Stimulated activated CD8-positive, alpha-beta memory T cell treated with anti-CD3 and anti-CD28 coated beads, Interleukin-2, amount 100 ng/mL, for 1 hour (primary cell): ENCODE measurements at places on chromosomes 2 and 18.

DNA sequence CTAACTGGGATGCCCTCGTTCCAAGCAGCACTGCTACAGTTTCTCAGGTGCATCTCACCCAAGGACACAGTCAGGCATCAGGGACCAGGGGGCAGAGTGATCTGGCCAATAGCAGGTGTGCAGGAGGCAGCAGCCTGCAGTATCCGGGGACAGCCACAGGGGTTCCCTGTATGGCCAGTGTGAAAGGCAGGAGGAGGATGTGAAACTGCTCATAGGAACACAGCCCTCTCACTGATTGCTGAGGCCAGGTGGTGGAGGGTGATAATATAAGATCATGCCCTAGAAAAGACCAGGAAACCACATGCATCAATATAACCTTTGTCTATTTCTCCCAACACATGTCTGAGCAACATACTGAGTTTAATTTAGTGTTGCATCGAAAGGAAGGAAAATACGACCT is 112.7 kb upstream of the TACR1 start:
- no peak for DNase-seq

DNA sequence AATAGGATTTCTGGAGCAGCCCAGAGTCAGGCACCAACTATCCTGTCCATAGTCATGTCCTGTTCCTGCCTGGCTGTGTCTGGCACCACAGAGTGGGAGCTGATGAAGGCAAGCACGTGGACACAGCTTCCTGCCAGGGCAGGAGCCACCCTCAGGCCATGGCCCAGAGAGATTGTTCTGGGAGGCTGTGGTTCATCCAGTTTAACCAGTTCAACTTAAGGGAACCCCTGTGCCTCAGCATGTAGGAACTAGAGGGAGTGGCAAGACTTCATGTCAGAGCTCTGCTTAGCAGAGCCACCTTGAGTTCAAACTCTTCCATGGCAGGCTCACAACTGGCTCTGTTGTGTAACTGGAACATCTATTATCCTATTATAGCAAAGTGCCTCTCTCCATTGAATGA is 73.2 kb upstream of the NCKAP5 start:
- DNase-seq, result no peak

GRCh38 chr2:207258263-207258991 is 92.7 kb upstream of the KLF7 start:
- DNase-seq, result no peak

DNA sequence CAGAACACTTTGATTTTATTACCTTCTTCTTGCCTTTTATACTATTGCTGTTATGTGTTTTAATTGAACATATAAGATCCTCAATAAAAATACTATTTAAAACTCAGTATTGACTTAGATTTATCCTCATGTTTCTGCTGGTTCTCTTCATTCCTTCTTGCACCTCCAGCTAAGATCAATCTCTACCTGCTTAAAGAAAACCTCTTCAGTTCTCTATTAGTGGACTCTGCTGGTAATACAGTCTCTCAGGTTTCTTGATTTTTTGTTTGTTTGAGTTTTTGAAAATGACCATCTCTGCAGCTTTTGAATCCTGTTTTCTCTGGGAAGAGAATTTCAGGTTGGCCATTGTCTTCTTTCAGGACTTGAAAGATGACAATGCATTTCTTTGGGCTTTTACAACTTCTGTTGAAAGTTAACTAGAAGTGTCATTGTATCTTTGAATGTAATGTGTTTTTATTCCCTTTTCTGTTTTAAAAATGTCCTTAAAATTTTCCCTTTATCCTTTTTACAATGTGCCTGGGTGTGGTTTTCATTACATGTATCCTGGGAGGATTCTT is 29.8 kb upstream of the TMEM131 start:
- DNase-seq, result no peak

DNA sequence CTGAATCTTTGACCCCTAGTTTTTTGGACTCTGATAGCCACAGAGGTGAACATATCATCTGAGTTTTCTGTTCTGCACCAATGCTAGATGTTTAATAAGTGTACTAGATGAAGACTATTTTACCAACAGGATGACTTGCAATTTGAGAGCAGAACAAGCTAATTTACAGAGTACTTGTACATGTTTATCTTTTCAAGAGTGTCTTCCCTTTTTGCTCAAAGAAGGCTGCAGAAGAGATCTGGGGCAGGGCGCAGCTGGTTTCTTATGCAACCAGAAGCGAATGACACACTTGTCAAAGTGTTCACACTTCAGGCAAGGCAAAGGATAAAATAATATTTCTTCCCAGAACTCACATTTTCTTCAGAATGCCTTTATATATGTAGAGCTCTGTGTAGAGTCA is 86.0 kb downstream of the VWA3B start:
- DNase-seq, result no peak

- no peak for DNase-seq
Observed at GRCh38 chr2:210606001-210606400, 49.6 kb downstream of the CPS1 start.

GRCh38 chr2:49113046-49113445 is 41.3 kb downstream of the FSHR start:
- DNase-seq, result no peak

DNA sequence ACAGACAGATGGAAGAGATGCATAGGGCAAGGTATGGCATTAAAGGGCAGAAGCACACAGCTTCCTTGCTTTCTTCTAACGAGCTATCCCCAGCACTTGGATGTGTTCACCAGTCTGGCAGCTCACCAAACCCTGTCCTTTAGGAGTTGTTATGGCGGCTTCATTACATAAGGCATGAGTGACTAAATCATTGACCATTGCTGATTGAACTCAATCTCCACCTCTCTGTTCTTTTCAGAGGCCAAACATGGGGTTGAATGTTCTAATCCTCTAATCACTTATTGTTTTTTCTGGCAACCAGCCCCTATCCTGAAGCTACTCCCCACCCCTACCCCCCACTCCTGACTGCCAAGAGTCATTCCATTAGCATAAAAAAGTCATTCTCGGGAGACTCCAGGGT is 301.8 kb downstream of the XIRP2 start:
- DNase-seq, result no peak

DNA sequence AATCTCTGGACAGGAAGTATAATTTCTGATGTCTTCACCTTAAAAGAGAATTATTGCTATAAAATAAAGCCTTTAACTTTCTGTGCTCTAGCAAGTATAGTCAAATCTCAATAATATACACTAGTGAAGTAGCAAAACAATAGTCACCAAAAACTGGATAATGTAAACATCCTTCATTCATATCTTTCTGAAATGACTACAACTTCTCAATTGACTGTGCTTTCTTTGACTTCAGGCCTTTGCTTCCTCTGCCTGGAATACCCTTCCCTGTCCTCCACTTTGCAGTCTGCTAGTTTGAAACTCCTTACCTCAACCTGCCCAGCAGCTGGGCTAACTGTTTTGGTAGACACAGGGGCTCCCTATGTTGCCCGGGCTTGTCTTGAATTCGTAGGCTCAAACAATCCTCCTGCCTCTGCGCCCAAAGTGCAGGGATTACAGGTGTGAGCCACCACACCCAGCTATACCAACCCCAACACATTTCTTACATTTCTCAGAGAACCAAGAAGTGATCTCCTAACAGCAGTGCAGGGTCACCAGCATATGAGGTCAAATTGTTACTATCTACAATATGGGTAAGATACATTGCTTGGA is 6.6 kb upstream of the PCBP1 start:
- no peak for DNase-seq

DNA sequence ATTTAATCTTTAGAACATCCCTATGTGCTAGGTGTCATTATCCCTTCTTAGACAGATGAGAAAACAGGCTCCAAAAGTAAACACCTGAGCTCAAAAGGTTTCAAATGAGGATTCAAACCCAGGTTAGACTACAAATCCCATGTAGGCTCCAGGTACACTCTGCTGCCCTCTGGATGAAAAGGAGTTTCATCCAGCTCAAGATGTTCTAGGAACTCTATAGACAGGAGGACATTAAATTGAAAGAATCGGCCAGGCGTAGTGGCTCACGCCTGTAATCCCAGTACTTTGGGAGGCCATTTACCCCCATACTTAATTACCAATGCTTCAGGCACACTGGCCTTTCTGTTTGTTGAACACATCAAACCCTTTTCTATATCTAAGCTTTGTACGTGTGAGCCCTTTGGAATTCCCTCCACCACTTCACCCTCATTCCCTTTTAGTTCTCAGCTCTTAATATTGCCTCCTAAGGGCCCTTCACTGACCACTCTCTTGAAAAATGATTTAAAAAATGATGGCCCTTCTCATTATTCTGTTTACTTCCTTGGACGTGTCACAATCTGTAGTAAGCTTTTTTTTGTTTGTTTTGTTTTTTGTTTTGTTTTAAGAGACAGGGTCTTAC is 10.7 kb downstream of the SLC25A12 start:
- DNase-seq, result no peak

GRCh38 chr18:59272891-59273758 is at the start of gene RAX:
TSS of gene RAX (minus strand) at chr18:59273454. CDS start at chr18:59273206, 248 bp downstream.
- no peak for DNase-seq

DNA sequence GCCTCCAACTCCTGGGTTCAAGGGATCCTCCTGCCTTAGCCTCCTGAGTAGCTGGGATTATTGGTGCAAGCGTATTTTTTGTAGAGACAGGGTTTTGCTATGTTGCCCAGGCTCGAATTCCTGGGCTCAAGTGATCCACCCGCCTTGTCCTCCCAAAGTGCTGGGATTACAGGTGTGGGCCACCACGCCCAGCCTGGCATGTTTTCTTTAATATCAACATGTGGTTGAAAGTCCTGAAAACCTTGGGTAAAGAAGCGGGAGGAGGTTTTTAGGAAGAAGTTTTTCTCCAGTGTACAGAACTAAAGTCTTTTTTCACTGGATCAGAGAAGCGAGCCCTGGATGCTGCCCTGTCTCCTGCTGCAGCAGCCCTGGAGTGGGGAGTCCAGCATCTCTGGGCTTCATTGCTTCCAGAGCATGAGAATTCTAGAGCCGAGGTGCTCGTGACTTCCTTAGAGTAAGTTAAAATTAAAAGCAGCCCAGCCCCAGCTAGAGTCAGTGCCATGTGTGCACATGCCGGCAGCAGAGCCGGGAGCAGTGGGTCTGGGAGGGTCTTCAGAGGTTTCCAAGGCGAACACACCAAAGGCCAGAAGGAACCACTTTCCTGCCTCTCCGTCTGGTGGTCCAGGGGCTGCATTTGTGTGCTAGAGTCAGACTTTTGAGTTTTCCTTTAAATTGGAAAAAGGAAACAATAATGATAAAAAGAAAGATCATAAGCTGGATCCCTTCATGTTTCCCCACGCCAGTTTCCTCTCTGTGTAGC is 31.2 kb downstream of the ITGB1BP1 start:
- DNase-seq, result no peak

DNA sequence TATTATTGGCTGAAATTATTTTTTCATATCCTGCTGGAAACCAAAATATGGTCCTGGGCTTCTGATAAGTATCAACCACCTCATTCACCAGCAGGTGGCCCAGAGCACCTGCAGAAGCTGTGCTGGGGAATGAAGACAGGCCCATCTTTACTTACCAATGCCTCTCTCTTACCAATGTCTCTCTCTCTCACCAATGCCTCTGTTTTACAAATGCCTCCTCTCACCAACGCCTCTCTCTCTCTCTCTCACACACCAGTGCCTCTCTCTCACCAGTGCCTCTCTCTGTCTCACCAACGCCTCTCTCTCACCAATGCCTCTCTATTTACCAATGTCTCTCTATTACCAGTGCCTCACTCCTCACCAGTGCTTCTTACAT is 2.3 kb upstream of the MAL start:
- peak; percentile 32 for DNase-seq

DNA sequence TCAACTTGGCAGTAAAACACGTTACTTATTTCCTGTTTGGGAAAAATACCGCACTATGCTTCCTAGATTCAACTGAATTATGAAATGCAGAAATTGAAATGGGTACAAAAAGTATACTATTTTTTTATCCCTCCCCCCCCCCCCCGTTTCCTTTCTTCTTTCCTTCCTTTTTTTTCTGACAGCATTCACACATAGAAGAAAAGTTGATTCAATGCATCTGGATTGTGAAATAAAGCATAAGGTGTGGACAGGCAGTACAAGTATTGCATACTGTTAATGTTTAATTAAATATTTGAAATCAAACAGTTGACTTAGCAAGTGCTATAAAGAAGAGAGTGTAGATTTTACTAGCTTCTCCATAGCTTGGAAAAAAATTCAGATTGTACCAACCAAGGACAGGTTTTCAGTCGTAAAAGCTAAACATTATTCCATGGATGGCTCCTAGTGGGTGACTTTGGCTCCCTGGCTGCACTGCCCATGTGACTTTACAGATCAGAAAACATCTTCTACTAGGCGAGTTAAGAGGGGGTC is 21.6 kb upstream of the AGFG1 start:
- no peak for DNase-seq

DNA sequence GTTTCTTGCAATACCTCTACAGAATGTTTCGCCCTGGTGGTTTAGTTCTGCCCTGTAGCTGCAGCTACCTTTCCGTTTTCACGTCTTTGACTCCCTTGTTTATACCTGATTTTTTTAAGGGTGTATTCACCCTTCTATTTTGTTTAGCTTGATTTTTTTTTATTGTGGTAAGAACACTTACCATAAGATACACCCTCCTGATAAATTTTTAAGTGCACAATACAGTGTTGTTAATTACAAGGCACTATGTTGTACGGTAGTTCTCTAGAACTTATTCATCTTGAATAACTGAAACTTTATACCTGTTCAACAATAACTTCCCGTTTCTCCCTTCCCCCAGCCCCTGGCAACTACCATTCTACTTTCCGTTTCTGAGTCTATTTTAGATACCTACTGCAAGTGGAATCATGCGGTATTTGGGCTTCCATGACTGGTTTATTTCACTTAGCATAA is 48.9 kb upstream of the NABP1 start:
- DNase-seq, result no peak

DNA sequence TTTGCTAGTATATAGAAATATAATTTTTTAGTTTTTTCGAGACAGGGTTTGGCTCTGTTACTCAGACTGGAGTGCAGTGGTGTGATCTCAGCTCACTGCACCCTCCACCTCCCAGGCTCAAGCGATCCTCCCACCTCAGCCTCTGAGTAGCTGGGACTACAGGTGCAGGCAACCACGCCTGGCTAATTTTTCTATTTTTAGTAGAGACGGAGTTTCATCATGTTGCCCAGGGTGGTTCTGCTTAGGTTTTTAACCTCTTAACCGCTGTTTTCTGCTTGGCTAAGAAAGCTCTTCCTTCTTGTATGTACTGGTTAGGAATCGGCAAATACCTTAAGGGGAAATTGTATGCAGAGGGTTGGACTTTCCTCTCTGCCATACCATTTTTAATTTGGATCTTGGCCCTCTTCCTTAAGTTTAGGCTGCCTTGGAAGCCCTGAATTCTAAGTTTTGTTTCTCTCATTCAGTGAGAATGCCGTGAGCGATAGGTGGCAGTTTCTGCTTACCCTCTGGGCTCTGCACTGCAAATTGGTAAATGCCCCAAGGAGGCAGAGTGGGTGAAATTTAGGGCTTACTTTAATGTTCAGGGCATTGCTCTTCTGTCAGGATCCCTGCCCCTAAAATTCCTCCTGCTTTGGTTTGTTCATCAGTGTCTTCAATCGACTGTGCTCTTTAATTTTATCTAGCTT is 32.3 kb downstream of the EML6 start:
- DNase-seq, result no peak

- no peak for DNase-seq
Observed at GRCh38 chr2:14843507-14844204, 211.1 kb downstream of the LRATD1 start.
